ENCODE measurements at places on chromosomes 16 and 17. TPM values are rescaled to one million over a fixed set of nuclear protein-coding genes. Genes with fewer than 3 reads are reported as not detected.

DNA sequence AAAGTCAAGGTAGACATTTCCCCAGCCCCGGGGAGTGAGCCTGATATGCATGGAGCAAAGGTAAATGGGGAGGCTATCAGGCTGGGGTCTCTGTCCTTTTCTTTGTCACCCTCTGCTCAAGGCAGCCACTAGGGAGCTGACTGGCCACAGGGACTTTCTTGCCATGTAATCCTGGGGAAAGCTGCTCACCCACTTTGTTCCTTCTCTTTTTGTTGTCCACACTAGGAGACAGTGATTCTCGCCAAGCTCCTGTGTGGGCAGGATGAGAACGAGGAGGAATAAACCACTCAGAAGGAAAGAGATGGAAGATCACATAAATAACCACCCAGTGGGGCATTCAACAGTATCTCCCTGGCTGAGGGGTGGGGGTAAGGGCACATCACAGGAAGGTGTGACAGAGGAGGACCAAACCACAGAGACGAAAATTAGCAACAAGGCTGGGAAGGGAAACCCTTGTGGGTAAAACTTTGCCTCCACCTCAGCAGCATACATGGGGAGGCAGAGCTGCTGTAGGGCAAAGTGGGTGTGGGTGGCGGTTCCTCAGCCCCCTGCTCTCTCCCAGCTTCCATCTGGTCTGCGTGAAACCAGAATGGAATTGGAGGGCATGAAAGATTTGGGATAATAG is 26.2 kb upstream of the CCL1 start:
- H3K4me3 ChIP-seq = no peak overlapping the region
- H3K27ac ChIP-seq = no peak overlapping the region
- H3K36me3 ChIP-seq = no peaks in the 10 kb centered on the region
- no peaks in the 10 kb centered on the region for H3K4me1 ChIP-seq
- H3K27me3 ChIP-seq = no peaks in the 10 kb centered on the region
- DNase-seq = no peak

GRCh38 chr17:8387914-8388651 is 5.1 kb upstream of the RPL26 start:
- H3K27me3 ChIP-seq = no peaks in the 10 kb centered on the region
- peaks cover 3% of the 10 kb centered on the region for H3K4me1 ChIP-seq
- H3K27ac ChIP-seq = no peak overlapping the region
- no peaks in the 10 kb centered on the region for H3K36me3 ChIP-seq
- DNase-seq = no peak
- no peak overlapping the region for H3K4me3 ChIP-seq

DNA sequence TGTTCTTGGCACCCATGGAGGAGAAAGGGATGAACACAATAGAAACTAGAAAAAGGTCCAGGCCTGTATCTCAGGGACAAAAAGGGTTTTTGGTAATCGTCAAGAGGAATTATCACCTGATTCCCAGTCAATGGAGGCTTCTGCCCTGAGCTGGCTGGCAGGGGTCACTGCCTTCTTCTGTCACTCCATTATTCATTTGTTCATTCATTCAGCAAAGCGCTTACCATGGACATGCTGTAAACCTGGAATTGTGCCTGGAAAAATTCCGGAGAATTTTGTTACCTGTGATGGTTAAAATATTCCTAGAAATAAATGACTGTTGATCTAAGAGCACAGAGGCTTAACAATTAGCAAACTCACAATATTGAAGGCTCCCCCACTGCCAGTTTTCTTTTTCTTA is 212.3 kb downstream of the SHISA9 start:
- no peak for DNase-seq
- no peak overlapping the region for H3K4me3 ChIP-seq
- H3K27me3 ChIP-seq = no peaks in the 10 kb centered on the region

Gene GSDMA
- total RNA-seq = not detected

DNA sequence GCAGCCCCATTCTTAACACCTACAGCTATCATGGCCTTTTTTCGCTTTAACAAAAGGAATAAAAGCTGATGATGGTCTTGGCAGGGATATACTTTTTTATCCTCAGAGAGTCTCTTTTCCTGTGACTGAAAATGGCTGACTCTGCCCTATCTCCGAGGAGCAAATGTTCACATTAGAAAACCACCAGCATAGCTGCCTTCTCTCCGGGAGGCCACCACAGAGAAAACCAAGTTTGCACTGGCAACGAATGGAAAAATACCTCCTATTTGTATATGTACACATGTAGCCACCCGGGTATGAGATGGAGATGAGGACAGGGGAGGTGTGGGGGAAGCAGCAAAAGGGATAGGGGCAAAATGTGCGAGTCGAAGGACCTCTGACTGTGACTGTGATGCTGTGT is 88.2 kb downstream of the STX8 start:
- H3K27me3 ChIP-seq = no peaks in the 10 kb centered on the region
- H3K4me1 ChIP-seq = no peaks in the 10 kb centered on the region
- no peak for DNase-seq
- no peak overlapping the region for H3K4me3 ChIP-seq

DNA sequence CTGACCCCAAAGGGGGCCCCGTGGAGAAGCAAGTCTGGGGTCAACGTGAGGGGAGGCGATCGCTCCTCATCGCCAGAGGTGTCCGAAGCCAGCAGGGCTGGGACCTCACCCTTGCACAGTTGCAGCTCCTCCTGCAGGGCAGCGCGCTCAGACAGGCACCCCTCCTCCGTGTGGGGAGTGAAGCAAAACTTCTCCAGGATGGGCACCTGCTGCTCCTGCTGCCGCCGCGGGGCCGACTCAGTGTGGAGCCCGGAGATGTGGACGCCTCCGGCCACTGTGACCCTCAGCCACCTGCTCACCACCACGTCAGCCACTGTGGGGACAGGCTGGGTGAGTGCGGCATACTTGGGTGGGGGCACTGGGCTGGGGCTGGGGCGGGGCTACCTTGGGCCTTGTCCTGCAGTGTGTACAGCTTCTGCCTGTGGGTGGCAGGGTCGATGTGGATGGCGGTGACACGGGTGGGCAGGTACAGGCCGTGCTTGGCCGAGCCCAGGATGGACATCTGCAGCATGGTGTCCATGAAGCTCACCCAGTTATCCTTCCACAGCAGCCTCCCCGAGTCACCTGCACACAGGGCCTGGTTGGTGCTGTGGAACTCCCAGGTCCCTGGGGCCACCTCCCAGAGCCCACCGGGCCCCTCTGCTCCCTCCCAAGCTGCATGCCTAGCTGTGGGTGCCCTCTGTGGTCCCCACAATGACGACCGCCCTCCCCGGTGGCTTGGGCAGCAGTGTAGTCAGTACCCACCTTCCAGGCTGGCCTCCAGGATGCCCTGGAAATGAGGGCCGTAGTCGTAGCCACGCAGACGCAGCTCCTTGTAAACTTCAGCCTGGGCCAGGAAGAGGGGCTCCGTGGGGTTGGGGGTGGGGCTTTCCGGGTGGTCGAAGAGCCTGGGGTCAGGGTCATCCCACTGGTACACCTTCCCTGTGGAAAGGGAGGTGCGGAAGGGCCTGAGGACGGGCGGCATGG is 10.8 kb downstream of the FASN start:
- no peak overlapping the region for H3K4me3 ChIP-seq
- no peaks in the 10 kb centered on the region for H3K27me3 ChIP-seq
- no peaks in the 10 kb centered on the region for H3K4me1 ChIP-seq
- H3K27ac ChIP-seq = no peak overlapping the region

Gene DNAI2
- not detected for total RNA-seq

DNA sequence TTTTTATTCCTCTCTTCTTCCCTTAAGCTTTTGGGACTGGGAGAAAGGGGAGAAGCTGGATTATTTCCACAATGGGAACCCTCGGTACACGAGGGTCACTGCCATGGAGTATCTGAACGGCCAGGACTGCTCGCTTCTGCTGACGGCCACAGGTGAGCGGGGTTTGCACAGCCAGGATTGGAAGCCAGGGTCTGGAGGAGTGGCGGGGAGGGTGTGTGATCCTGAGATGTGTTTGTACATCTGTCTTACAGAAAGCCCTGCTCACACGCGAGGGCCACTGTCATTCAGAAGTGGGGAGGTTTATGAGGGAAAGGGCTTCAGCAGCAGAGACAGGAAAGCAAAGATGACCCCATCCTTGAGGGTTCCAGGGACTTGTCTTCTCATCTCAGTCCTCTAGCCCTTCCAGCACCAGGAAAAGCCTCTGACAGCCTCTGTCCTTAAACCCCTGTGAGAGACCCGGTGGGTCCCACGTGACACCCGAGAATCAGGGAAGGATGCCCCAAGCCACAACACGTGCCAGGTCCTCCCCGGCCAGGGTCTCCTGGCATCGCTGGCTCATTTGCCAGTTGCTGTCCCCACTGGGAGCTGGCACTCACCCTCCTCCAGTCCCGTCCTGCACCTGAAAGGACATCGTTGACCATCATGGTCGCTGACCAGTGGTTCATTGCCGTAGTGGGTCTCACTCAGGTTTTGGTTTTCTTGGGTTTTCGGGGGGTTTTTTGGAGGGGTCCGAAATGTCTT is 44.3 kb upstream of the CHMP6 start:
- no peaks in the 10 kb centered on the region for H3K36me3 ChIP-seq
- H3K27ac ChIP-seq = no peak overlapping the region
- H3K4me1 ChIP-seq = peaks cover 23% of the 10 kb centered on the region
- no peaks in the 10 kb centered on the region for H3K27me3 ChIP-seq
- DNase-seq = no peak

Gene WFIKKN2
- total RNA-seq = not detected

Gene KIF18B
- 54.3 TPM for total RNA-seq

Data from A673 (cell line).